ENCODE measurements at places on chromosomes 7 and 10. TPM values are rescaled to one million over a fixed set of nuclear protein-coding genes. Genes with fewer than 3 reads are reported as not detected.

RHOBTB1 gene
- total RNA-seq = 10.3 TPM

NPSR1 gene
- not detected for total RNA-seq

GDF2 gene
- total RNA-seq = not detected

NOS3 gene
- 11.0 TPM for total RNA-seq

CRYGN gene
- not detected for total RNA-seq

MBL2 gene
- not detected for total RNA-seq

TYSND1 gene
- total RNA-seq = 14.1 TPM

TMEM184A gene
- total RNA-seq = not detected

CDK1 gene
- total RNA-seq = 51.2 TPM

SLC13A1 gene
- total RNA-seq = not detected

NUTM2A gene
- total RNA-seq = not detected

CALHM2 gene
- 52.5 TPM for total RNA-seq

LIPM gene
- not detected for total RNA-seq

RASA4B gene
- total RNA-seq = 3.2 TPM

CALCR gene
- not detected for total RNA-seq

SPDYE16 gene
- not detected for total RNA-seq

MSMB gene
- total RNA-seq = not detected

PRSS58 gene
- total RNA-seq = not detected

ELN gene
- 1.7 TPM for total RNA-seq

ADAM22 gene
- 0.18 TPM for total RNA-seq

CRTAC1 gene
- not detected for total RNA-seq

ATG9B gene
- not detected for total RNA-seq

STEAP1B gene
- total RNA-seq = 3.2 TPM

TMEM176A gene
- total RNA-seq = 1.2 TPM

TAS2R41 gene
- total RNA-seq = not detected

MTURN gene
- 2.5 TPM for total RNA-seq

SSMEM1 gene
- not detected for total RNA-seq

AKR1C8 gene
- not detected for total RNA-seq

KCNIP2 gene
- 0.18 TPM for total RNA-seq

SORCS1 gene
- not detected for total RNA-seq

SVOPL gene
- total RNA-seq = not detected

AKR1B15 gene
- not detected for total RNA-seq

TFEC gene
- not detected for total RNA-seq

TRIM73 gene
- not detected for total RNA-seq

TRIM8 gene
- 129 TPM for total RNA-seq

TMEM243 gene
- total RNA-seq = 36.3 TPM

VPS26A gene
- total RNA-seq = 21.1 TPM

BMI1 gene
- 30.0 TPM for total RNA-seq

LRRC4 gene
- total RNA-seq = not detected

TUBB8 gene
- not detected for total RNA-seq

RARRES2 gene
- total RNA-seq = 0.86 TPM
